ENCODE measurements at places on chromosomes 7 and 10.

DNA sequence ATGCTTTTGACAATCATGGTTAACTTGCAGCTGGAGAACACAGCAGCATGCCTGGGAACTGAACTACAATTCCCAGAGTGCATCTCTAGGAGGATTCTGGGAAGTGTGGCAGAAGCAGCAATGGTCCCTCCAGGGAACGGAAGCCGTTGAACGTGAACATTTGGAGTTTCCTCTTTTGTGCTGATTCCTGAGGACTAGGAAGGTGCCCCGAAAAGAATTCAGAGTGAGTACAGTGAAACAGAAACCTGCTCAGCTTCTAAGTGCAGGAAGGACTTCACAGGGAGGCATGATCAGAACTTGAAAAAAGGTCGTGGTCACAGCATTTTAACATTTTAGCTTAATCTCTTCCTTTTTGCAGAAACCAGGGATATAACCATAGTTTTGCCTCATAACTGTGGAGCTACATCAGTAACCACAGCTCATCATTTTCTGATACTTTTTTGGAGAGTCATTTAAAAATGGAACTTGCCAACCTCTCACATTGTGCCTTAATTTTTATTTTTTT is at the start of gene NUDT13:
NUDT13 (plus strand) TSS at position 111 of the 505 bp plus-strand sequence. CDS start 3,911 bp downstream, outside the sequence.
- DNase-seq = peak; percentile 92

GRCh38 chr7:123849855-123850254 is 4.9 kb downstream of the HYAL4 start:
- no peak for DNase-seq

- DNase-seq = no peak
Observed at GRCh38 chr10:22244001-22244400, 26.2 kb upstream of the EBLN1 start.

GRCh38 chr10:30387646-30388243 is 38.7 kb upstream of the MTPAP start:
- DNase-seq = no peak

- peak; percentile 52 for DNase-seq
Observed at GRCh38 chr10:98664329-98665042, 217.8 kb upstream of the HPS1 start.

DNA sequence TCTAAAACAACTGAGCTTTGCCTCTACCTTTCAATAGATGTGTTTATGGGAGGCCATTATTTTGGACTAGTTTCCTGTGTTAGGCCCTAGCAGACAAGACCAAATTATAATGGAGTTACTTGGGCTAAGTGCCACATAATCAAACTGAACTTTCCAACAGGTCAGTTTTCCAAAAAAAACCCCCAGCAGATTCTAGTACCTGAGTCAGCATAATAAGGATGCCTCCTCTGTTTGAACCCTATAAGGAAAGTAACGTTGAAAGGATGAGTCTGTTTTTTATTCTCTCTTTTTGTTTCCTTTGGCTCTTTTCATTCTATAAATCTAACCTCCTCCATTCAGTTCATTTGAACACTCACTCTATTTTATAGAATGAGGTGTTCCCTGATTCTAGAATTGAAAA is 148.1 kb upstream of the FAM3C start:
- DNase-seq = no peak

DNA sequence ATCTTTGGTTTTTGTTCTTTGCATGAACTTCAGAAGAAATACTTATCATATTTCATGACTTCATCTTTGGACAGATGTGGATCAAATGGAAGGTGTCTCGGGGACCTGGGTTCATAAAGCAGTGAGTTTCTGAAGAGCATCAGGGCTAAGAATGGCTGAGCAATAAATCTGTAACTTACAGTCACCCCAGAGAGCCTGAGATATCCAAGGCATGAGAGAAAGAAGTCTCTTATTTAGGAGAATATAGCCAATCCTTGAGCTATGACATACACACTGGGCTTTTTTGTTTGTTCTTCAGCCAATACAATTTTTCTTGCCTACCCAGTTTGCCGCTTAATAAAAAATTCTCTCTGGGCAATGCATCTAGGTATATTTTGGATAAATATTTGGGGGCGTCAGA is 252.6 kb upstream of the INHBA start:
- DNase-seq = no peak

All from suppressor macrophage treated with lipopolysaccharide for 1 hour (primary cell).